ENCODE measurements at places on chromosomes 7 and 10.

- DNase-seq = no peak
These were observed 405 bp upstream of the ENTPD1 start for GRCh38 chr10:95755511-95756004.

GRCh38 chr7:74008687-74009086 lies 19.3 kb upstream of the ELN start:
- DNase-seq = no peak

DNA sequence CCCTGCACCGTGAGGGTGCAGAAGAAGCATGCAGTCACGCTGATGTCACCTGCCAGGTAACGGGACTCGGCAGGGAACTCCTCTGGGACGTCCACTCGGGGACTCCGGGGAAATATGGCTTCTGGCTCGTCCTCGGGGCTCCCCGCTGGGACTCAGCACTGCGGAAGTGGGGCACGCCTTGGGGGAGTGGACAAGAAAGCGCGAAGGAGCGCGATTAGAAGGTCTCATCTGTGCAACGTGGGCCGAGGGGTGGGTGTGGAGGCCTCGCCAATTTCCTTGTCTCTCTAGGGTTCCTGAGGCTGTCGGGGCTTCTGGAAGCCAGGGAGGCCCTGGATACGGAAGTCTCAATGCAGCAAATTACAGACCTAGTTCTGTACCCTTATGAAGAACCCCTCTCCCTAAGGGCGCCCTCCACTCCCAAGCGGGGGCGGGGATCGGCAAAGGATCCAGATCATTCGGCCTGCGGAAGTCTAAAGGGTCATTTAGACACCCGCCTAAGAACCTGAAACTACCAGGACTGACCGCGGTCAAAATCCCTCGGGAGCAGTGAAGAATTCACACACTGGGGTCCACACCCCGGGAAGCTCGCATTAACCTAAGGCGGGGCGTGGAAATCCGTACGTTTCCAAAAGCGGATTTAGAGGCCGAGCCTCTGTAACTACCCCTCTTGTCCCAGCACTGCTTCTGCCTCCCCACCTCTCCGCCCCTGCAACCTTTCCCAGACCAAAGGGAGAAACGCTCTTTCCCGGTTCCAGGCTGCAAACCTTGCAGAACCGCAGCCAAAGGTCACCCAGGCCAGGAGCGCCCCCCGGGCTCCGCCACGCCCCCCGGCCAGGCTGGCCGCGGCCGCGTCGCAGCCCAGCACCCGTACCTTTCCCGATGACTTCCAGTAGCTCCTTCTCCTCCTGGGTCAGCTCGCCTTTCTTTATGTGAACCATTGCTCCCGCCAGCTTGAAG lies 640 bp downstream of the ANKMY2 start:
- peak; percentile 65 for DNase-seq

GRCh38 chr7:124813994-124814798 lies 48.6 kb upstream of the GPR37 start:
- DNase-seq = no peak

- no peak for DNase-seq
These were observed 67.7 kb downstream of the COL13A1 start for GRCh38 chr10:69869291-69869961.

DNA sequence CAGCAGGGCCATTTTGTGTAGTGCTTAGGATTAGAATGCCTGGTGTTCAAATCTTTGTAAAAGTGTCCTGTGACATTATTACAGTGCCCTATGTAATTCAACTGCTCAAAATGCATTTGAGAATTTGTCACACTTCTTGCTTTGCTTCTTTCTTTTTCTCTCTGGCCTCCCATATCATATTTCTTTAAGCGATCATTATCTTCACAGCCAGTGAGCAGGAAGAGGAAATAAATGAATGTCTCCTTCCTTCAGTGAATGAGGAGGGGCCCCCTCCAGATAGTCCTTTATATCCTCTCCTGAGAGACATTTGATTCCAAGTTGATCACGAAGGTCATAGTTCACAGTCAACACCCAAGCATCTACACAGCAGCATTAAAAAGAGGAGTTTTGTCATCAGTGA lies 425.1 kb upstream of the NPVF start:
- no peak for DNase-seq

- DNase-seq = no peak
These were observed 10.4 kb downstream of the RAB11FIP2 start for GRCh38 chr10:118036281-118036875.

DNA sequence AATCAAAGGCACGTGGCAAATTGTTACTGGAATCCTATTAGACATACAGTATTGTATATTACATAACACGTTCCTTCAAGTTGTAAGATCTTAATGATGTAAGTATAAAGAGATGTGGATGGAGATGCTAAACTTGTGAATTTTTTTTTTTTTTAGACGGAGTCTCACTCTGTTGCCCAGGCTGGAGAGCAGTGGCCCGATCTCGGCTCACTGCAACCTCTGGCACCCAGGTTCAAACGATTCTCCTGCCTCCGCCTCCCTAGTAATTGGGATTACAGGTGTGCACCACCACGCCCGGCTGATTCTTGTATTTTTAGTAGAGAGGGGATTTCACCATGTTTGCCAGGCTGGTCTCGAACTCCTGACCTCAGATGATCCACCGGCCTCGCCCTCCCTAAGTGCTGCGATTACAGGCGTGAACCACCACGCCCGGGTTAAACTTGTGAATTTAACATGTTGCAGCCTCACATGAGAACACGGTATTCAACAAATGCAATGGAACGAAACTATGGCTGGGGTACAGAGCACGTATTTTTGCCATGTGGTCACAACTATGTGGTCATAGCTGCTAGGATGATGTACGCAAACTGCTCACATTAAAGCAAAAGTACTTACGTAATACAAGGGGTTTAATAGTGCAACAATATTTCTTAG lies 818 bp upstream of the SUPV3L1 start:
- no peak for DNase-seq

DNA sequence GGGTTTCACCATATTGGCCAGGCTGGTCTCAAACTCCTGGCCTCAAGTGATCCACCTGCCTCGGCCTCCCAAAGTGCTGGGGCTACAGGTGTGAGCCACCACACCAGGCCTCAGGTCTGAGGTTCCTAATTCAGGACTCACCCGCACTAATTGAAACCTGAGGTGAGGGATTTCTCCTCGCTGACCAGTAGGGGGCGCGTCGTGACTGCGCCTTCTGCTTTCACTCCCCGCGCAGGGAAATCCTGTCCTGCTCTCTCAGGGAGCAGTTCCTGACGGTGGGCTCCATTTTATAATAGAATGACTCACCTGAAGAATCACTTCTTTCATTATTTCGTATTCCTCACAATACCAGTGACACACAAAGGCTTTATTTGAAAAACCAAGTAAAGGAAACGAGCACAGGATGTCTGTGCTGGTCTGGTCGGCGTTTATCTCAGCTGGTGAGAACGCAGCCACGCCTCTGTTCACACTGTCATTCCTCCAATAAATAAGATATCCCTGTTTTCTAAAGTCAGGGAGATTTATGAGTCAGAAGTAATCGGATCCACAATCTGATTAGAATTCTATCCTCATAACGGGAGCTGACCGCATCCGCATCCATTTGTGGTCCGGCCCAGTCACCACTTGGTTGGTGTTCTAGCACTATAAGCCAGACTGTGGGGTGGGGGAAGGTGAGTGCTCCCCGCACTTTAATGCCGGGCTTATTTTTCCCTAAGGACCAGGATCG lies 35.4 kb downstream of the BAG3 start:
- peak; percentile 65 for DNase-seq

DNA sequence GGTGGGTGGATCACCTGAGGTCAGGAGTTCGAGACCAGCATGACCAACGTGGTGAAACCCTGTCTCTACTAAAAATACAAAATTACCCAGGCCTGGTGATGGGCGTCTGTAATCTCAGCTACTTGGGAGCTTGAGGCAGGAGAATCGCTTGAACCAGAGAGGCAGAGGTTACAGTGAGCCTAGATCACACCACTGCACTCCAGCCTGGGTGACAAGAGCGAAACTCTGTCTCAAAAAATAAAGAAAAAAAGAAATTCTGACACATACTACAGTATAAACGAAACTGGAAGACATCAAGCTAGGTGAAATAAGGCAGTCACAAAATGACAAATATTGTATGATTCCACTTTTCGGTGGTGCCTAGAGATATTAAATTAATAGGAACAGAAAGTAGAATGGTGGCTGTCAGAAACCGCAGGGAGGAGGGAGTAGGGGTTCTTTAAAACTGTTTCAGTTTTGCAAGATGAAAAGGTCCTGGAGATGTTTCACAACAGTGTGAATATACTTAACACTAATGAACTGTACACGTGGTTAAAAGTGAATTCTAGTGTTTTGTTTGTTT lies 23.2 kb downstream of the PILRA start:
- DNase-seq = no peak

- DNase-seq = no peak
These were observed 5.5 kb downstream of the ELOVL3 start for GRCh38 chr10:102231357-102232318.

DNA sequence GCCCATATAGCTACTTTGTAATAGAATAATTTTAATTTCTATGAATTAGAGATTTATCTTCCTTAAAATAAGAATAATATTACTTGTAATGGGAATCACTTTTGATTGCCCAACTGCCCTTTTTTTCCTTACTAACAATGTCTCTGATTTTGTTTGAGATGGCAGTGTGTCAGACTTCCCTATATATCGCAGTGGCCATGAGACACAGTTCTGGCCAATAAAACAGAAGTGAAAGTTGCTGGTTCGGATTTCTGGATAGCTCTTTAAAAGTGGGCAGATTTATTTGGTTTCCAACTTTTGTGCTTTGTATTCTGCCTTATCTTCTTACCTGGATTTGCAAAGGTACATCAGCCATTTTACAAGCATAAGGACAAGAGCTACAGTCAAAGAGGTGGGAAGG lies 170.2 kb downstream of the PPP1R17 start:
- no peak for DNase-seq

- peak; percentile 79 for DNase-seq
These were observed 21.6 kb downstream of the MEST start for GRCh38 chr7:130513447-130513846.

DNA sequence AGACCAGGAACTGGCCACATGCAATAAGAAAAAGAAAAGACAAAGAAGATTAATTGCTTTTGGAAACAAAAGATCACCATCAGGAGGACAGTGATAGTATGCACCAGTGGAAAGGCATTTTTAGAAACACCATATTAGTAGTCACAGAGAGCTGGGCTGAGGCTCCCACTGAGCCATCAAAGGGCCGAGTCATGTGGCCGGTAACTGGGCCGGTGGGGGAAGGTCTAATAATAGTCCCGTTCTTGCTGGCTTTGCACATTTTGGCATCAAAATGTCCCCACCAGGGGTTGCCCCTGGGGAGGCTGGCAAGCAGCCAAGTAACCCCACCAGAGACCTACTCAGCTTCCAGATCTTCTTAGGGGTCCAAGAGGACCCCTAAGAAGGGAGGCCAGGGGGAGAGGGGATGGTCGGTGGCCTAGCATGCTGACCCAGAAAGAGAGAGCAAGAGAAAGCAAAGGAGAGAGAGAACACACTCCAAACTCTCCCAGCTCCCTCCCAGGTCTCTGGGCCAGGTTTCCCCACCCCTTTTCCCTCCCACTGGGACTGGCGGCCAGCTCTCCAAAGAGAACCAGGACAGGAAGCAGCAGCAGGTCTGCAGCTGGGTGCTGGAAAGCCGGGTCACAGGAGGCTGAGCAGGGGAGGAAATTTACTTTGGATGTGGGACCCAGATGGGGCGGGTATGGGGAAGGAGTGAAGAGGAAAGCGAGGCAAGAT lies 70.2 kb upstream of the FGFR2 start:
- DNase-seq = no peak

DNA sequence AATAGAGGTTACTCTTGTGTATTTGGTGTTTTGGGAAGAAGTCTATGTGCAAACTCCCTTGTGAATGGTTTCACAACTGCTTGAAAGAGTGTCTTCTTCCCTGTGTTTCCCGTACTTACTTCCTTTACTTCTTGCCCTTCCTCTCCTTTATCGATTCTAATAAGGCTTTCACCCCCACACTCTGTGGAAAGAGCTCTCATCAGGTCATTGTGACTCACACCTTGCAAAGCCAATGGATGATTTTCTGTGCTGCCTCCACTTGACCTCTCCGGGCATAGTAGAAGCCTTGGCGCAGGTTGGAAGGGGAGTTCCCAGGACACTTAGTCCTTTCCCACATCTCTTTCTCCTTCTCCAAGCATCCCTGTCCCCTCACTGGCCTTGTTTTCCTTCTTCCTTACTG lies 6.2 kb upstream of the TSPAN15 start:
- DNase-seq = peak; percentile 71

- no peak for DNase-seq
These were observed 8.6 kb downstream of the SHH start for GRCh38 chr7:155803418-155804376.

DNA sequence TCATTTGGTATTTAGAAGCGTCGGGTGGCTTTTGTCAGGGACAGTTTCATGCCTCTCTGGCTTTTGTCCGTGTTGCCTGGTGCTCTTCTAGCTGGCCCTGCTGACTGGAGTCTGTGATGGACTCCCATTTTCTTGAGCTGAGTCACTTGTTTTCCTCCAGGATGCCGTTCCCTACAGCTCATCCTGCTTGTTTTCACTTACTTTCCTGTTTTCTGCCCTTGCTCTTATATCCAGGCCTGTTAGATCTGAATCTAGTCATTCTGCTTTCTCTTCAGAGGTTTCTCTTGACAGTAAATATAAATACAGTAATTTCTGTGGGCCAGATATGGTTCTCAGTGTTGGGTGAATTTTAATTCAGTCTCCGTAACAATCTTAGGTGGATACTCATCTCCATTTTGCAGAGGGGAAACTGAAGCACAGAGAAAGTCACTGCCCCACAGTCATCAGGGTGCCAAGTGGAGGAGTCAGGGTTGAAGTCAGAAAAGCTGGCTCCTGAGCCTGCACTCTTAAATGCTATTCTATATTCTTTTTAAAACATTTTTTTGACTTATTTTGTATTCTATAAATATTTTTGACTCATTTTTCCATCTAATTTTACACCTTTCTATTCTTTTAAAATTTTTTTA lies 85.4 kb downstream of the CCNY start:
- DNase-seq = peak; percentile 84

DNA sequence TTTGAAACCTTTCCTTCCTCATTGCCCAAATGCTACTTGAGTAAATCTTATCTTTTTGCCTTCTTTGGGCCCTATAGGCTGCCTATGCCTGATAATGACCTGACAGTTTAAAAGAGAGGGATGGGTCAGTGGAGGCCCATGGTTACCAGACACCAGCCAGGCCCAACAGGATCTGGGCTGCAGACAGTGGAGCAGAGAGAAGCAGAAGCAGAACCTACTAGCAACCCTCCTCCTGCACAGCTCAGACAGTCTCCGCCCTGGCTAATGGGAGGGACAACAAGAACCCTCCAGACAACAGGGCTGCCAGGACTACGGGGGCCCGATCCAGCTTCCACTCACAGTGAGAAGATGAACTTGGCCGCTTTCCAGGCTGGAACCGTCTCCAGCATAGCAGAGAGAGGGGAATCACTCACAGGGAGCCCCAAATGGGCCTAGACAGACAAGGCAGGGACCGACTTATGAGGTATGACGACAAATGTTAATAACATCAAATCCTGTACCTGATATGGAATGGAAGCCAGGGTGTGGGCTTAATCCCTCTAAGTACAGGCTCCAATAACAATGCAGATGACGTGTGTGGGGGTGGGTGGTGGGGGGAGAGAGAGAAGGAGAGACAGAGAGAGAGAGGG lies 31.7 kb upstream of the DGKI start:
- DNase-seq = no peak

DNA sequence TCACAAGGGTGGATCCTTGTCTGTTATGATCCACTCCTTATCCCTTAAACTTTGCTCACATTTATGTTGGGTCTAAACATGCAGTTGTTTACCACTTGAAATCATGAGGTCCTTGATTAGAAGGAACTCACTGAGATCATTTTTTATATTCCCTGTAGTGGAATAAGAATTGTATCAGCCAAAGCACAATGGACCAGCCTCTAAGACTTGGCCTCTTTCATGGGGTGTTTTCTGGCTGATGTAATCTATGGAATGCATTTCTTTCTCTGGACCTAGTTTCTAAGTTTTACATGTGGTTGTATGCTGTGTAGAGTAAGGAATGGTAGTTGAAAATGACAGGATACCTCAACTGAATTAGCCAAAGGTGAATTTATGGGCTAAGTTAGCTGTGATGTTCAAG lies 376.6 kb downstream of the SORCS3 start:
- no peak for DNase-seq

Measured in Caki2 (cell line).